ENCODE measurements at places on chromosomes 6 and 20.

DNA sequence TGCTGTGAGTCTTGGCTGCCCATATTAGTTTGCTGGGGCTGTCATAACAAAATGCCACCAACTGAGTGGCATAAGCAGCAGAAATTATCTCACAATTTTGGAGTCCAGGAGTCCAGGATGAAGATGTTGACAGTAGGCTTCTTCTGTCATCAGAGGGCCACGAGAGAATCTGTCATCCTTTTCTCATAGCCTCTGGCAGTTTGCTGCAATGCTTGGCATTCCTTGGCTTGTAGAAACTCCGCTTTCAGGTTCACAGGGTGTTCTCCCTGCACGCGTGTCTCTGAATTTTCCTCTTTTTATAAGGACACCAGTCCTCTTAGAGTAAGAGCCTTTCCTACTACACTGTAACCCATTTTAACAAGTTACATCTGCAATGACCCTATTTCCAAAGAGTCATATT lies 838.4 kb downstream of the TFAP2A start:
- DNase-seq = no peak

DNA sequence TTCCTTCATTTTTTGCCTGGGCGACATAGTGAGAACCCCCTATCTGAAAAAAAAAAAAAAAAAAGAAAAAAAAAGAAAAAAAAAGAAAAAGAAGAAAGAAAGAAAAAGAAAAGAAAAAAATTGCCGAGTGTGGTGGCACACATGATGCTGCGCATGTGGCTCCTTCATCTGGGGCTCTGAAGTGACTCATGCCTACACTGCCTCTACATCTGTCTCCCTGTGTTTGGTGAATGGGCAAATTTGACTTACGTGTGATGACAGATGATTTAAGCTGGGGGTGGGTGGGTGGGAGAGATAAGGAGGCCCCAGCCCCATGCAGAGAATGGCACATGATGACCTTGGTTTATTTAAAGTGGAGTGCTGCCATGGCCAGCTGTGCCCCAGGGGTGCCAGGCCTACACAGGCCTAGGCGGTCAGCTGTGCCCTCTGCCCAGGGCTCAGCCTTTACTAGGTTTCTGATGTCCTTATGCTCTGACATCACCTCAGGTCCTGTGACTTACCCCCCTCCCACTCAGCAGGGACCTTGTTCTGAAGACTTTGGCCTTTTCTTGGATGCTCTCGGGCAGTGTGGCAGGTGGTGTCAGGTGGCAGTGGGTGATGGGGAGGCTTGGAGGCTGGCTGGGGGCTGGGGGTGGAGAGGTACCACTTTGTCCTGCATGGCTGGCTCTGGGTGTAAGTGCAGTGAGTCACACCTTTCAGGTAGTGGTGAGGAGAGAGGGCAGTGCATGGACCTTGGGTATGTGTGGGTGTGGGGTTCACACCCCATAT lies 41.1 kb downstream of the VEGFA start:
- DNase-seq = no peak

- DNase-seq = no peak
These were observed 6.9 kb upstream of the MANBAL start for GRCh38 chr20:37282556-37282955.

GRCh38 chr6:169890901-169891300 lies 139.5 kb downstream of the ERMARD start:
- DNase-seq = no peak

DNA sequence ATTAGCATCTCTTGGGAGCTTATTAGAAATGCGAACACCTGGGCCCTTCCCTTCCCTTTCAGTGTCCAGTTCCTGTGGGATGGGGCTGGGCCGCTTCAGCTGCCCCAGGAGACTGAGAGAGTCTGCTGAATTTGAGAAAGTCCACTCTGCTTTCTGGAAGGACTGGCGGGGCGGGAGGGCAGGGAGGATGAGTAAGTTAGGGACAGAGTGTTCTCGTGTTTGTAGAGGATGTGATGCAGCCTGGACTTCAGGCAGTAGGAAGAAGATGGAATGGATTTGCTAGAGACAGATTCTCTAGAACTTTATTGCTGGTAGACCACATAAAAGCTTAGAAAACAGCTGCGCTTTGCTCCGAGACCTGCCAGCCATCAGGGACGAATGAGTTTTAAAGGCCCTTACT lies 1.1 kb upstream of the TULP4 start:
- DNase-seq = no peak

- DNase-seq = no peak
These were observed 10.8 kb upstream of the GMPR start for GRCh38 chr6:16227605-16228004.

DNA sequence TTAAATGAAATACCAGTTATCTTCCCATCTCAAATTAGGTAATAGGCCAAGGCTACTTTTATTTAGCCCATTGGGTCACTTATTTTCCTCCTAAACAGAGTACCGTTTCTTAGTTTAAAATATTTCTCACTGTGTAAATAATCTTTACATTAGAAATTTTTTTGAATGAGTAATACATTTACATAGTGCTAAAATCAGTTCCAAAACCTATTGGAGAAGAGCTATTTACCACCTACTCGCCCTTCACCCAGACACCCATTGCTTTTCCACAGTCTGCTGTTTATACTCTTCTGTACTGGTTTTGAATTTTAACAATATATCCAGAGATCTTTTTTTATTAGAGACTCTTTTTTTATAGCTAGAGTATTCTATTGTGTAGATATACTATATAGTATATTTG lies 36.9 kb downstream of the MCM8 start:
- no peak for DNase-seq

DNA sequence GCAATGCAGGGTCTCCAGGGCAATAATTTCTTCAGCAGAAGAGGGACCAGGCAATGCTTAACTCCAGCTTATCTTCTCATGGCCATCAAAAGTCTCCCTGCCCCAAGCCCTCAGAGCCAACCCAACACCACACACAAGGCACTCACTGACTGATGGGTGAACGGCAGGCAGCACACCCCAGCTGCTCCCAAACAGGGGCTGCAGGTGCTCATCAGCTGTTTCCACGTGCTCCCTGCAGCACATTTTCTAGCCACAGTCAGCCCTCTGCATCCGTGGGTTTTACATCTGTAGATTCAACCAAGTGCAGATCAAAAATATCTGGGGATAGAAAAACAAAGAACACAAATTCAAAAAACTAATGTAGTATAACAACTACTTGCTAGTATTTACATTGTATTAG lies 4.0 kb upstream of the GABRR1 start:
- DNase-seq = no peak

DNA sequence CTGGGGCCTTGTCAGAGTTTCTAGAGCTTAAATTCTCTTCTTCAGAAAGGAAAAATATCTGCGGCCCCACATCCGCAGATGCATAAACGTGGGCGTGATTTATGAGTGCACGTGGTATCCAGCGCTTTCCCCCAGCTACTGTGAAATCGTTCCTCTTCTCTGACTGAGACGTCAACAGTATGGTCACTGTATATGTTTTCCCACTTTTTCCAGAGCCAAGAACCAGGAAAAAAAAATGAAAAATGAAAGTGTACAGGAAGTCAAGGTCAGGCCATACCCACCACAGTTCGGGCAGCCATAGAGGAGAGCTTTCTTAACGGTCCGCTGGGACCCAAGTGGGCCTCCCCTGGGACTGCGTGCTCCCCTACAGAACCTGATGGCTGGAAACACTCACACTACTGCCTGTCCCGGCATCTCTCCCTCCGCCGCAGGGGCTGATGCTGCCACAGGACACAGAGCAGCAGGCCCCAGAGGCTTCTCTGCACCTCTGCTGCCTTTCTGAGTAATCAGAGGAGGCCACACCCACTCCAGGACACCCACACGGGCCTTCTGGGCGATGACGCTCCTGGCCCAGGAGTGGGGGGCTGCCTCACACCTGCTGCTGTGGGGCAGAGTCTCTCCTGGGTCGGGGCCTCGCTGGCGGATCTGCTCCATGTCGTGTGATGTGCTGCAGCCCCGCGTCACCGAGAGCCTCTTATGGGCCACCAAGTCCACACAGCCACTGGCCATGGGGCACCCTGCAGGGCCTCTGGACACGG lies 16.4 kb upstream of the STX16 start:
- no peak for DNase-seq

DNA sequence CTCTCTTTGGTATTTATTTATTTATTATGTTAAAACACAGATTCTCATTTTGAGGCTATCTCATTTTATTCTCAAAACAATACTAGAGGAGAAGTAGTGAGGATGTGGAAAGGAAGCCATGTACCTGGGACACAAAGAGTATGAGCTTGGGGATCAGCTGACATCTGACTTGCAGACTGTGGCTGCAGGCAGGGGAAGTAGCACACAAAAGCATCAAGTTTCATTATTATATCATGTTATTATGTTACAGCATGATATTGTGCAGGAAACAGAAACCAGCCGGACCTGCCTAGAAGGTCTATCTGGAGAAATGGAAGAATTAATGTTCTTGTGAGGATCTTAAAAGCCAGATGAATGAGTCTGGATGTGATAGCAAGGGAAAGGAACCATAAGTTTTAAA lies 248.2 kb downstream of the KHDC1L start:
- no peak for DNase-seq

DNA sequence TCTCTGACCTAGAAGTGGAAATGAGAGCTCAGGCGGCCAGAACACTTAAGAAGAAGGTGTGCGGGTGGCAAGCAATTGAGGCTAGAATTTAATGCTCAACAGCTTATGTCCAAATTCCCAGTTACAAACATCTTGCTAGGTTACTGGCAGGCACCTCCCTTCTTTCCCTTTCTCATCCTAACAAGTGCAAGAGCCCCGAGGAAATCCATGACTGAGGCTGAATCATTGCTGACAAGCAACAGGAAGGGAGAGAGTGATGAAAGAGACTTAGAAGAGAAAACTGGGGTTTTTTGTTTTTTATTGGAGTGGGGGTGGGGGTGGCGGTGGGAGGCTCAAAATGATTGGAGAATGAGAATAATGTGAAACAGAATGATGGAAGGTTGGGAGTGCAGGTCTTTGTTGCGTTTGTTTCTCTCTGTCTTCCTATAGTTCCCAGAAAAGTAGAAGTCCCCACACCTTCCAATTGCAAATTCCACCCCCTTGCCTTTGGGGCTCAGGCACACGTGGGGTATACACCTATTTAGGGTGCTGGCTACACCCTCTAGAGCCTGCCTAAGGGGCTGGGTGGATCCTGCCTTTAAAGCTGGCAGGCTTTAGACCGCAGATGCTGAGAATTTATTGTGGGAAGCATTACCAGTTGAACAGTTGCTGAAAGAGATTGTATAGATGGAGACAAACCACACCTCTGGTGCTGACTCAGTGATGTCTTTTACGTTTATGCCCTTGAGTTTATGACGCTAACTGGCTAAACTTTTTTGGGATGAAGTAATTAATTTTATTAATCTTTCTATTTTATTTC lies 1.4 kb downstream of the FAM83B start:
- no peak for DNase-seq

DNA sequence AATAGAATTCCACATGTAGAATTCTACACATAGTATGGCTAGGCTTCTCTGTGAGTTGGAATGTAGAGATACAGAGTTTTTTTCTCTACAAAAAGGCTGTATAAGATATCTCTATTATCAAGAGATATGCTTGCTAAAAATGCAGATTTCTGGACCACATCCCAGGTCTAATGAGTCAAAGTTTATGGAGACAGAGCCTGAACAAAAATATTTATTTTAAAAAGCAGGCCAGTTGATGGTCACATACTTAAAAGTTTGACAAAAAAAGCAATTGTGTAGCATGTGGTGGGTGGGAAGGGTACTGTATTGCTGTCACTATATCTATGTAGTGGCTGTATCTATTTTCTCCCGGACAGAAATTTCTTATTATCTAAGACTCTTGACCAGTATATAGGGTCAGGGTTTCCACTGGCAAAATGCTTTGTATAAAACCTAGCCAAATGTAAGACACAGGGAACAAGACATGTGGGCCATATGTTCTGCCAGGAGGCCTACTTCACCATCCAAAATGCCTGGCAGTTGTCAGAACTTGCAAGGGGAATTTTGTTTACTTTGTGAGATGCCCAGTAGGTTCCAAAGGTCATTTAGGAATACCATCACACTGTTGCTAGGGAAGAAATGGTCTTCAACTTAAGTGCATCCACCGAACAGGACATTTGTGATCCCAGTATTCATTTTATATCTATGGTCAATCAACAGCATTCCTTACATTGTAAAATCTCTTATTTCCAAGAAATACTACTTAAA lies 60.6 kb downstream of the SHPRH start:
- no peak for DNase-seq

- DNase-seq = no peak
These were observed 32.8 kb downstream of the TSPYL4 start for GRCh38 chr6:116221067-116221466.

DNA sequence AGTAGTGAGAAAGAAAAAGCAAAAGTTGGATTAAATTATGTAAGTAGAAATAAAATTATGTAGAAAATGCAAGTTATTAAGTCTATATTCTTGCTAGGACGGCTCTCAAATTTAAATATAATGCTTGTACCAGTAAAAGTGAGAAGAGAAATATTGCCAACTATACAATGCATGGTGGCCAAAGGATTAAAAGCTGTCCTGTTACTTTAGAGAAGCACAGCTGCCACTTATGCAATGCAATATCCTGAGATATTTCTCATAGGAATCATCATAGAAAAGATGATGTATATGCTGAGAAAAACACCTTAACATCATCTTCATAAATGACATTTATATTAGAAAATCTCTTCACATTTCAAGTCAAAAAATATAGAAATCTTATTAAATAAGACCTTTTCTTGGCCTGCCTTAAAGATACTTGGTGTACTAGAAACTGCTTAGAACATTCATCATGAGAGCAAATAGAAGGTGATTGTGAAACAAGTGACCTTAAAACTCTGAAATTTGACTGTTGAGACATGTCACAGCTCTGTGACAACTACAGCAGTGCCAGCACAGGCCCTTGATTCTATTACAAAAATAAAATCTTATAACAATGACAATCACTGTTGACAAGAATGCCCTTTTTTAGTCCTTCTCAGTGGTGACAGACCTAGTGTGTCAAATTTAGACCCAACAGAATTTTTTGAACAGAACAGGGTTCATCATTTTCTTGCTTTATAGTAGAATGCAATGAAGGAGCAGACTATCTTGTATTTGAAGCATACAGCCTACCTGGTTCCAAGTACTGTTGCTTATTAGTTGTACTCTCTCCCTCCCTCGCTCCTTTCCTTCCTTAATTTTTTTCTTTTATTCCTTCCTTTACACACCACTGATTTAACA lies 173.1 kb downstream of the CLVS2 start:
- DNase-seq = no peak

DNA sequence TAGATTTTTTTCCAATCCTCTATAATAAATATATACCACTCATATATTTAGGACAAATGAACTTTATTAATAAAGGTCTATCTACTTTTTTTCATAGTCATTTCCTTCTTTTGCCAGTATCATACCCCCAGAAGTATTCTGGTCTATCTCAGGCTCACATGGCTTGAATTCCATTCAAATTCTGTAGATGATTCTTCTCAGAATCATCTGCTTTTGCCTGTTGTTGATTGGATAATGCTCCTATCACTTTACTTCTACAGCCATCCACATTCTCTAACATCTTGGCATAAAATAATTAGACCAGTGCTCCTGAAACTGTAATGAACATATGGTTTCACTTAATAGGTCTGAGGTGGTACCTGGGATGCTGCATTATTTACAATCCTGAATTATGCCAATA lies 121.2 kb downstream of the GFRAL start:
- no peak for DNase-seq

GRCh38 chr20:48189181-48189580 lies 403.9 kb upstream of the SULF2 start:
- no peak for DNase-seq

GRCh38 chr6:11681357-11681756 lies 97.2 kb downstream of the ADTRP start:
- no peak for DNase-seq

- DNase-seq = no peak
These were observed 27.9 kb downstream of the ZNF334 start for GRCh38 chr20:46485431-46485830.
